ENCODE measurements at places on chromosomes 5 and 9. TPM values are rescaled to one million over a fixed set of nuclear protein-coding genes. Genes with fewer than 3 reads are reported as not detected.
A peak's percentile ranks its signal among the peaks of the same experiment; 100 is the strongest.

- DNase-seq, result no peak
Measured at GRCh38 chr9:35519692-35520363, 29.9 kb downstream of the RUSC2 start.

DNA sequence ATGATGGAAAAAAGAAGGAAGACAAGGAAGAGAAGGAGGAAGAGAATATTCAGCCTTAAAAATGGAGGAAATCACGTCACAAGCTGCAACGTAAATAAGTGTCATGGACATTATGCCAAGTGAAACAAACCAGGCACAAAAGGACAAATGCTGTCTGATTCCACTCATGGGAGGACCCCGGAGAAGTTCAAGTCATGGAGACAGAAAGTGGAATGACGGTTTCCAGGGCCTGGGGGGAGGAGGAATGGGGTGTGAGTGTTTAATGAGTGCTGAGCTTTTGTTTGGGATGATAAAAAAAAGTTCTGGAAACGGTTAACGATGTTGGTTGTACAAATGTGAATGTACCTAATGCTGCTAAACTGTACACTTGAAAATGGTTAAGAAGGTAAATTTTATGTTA lies 439.5 kb downstream of the GADD45G start:
- DNase-seq, result no peak

- DNase-seq, result no peak
Measured at GRCh38 chr5:77847814-77848290, 71.7 kb upstream of the TBCA start.

DNA sequence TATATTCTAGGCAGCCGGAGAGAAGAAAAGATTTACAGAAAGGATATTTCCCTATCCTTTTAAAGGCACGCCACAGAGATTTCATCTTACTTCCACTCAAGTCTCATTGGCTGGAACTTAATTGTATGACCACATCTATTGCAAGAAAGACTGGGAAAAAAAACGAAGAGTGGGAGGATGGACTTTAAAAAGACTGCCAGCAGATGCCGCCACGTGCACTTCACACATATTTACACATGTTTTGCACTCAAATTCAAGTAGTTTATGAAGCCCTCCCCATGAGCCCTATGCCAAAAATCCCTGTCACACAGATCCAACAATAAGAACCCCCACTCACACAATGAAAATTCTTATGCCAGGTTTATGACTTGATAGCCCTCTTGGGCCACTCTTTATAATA lies 138.5 kb upstream of the TYRP1 start:
- no peak for DNase-seq

DNA sequence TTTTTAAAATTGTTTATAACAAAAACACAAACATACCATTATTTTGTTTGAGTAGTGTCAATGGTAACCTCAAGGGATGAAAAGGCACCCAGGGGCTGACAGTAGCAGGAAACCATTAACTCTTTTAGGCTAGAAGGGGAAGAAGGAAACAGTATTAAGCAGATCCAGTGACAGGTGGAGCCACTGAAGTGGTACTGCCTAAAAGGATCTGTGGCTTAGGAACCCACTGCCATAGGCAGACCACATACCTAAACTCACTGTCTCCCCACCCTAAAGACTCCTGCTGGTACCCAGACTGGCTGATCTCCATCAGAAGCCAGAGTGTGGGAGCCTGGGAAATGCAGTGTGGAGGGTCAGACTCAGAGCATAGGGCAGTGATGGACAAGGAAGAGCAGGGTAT lies 13.5 kb downstream of the RLN1 start:
- no peak for DNase-seq

DNA sequence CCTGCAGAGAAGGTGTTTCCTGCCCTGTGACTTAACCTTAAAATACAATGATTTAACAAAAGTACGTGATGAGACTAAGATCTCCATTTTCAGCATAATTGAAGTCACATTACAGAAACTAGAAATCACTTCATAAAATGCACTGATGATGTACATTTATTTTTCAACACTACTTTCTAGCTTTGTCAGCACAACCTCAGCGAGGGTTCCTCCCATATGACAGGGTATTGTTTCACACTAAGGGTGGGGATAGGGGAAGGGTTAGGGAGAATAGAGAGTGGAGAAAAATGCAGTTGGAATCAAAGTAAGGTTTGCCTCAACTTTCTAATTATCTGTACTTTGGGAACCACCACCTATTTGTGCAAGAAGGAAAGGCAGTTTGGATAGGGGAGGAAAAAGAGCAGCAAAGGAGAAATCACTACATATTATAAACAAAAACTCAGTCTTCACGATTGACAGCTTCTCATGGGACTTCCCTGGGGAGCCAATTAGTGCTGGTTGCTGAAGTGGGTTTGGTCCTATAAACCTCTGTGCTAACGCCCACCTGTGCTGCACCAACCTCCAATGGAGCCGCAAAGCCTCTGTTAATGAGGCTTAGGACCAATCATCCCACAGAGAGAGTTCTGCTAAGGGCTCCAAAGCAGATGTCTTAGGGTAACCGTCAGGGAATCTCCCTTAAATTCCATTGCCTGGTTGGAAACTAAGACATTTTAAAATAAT lies 369.2 kb upstream of the PDE4D start:
- no peak for DNase-seq

GRCh38 chr5:114361724-114362196 lies at the start of gene KCNN2:
KCNN2 (plus strand) TSS chr5:114362070; CDS start chr5:114362140, 70 bp downstream.
- DNase-seq, result peak; percentile 83

GRCh38 chr5:135162661-135163265 lies 128.7 kb upstream of the PITX1 start:
- no peak for DNase-seq

GRCh38 chr5:33721491-33722200 lies 170.1 kb downstream of the ADAMTS12 start:
- no peak for DNase-seq

- DNase-seq, result peak; percentile 88
Measured at GRCh38 chr9:137277329-137278041, at the start of gene TOR4A. TOR4A (plus strand) TSS chr9:137277726; CDS start chr9:137278690, 964 bp downstream.

GRCh38 chr9:76419782-76420380 lies 25.7 kb upstream of the RFK start:
- DNase-seq, result no peak

GRCh38 chr9:20319641-20320337 lies 302.5 kb downstream of the MLLT3 start:
- DNase-seq, result no peak

GRCh38 chr9:121075251-121076036 lies 689 bp downstream of the CNTRL start:
- DNase-seq, result no peak

DNA sequence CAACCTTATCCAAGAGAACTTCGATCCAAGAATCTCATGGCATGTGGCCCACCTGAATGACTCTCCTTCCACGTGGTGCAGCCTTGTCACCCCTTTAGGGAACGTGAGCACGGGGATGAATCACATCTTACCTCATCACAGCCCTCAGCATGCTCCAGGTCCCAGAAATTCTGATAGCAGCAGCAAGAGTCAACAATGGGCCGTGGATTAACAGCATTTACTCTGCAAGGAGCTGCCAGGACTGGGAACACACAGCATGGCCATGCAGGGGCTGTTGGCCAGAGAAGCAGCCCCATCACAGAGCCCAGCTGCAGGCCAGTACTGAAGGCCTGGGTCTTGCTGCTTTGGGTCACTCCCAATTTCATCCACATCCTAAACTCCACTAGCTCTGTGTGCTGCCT lies 150.4 kb downstream of the C5orf15 start:
- peak; percentile 56 for DNase-seq

- no peak for DNase-seq
Measured at GRCh38 chr9:89740722-89741121, 135.9 kb downstream of the GADD45G start.

DNA sequence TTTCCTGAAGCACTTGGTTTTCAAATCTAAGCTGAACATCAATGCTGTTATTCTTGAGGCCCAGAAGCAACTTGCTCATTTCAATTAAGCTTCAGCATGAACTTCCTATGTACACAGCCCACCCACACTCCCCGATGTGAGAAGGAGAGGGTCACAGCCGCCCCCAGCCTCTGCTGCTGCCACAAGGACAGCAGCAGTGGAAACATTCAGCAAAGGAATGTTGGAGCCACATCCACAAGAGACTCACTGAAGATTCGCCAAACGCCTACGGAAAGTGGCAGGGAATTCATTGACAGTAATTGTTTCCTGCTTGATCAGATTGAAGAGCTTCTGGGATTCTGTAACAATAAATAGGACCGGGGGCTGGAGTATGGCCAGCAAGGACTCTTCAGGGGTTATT lies 2.9 kb downstream of the TGFBI start:
- no peak for DNase-seq

DNA sequence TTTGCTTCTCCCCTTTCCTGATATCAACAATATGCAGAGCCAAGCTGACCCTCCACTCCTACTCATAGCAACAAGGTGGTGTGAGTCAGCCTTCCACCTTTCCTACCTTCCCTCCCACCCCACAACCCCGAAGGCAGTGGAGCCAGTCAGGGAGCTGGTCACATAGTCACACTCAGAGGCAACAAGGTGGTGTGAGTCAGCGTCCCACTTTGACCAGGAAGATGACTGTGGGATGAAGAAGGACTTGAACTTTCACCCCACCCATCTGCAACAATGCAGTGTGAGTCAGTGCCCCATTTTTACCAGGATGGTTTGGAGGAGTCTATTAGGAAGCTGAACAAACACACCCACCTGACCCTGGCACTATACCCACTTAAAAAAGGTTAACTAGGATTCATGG lies 30.1 kb upstream of the ZNF782 start:
- DNase-seq, result no peak

- DNase-seq, result peak; percentile 12
Measured at GRCh38 chr5:1300581-1301083, 5.8 kb upstream of the TERT start.

DNA sequence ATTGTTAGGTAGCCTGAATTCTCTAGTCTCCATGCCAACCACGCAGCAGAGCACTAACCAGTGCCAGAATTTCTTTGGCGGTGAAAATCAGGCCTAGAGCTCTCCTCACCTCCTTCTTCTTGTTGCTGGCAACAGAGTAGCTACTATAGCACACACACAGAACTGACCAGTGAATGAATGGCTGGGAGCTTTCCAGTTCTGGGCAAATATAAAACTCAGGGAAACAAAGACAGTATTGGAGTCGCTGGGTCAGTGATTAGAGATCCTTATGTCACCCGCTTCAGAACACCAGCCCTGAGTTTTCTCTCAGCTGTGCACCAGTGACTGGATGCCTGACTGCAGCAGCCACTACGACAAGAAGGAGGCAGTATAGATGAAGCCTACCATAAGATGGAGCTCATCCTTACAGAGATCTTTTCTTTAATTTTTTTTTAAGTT lies 26.9 kb upstream of the FEM1C start:
- no peak for DNase-seq

DNA sequence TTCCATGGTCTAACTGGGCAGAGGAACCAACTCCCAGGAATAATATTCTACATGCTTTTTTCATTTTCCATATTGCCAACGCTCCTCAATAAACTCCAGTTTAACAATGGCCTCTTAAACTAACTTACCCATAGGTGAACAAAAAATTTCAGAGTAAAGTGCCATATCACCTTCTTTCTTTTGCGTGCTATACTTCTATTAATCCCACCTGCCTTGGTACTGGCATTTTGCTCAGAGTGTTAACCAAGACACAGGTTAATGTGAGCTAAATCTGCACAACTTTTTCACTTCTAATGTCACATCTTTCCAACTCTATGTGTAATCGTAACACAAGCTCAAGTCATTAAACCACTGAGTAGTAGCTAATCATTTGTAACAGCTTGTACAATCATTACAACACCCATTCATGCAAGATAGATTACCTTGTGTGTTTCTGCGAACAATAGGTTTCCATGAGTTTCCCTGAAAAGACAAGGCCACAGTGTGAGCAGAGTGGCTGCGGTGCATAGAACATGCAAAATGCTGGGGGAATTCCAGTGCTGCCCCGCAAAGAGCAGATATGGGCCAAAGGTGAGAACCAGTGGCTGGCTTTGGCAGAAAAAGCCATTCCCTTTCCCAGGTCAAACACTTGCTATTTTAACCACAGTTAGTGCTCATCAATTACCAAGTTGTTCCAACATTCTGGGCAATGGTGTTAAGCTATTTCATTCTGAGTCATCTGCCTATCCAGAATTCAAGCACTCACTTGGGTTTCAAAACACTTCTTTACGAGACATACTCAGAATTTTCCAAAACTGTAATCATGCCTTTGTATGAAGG lies 42.8 kb downstream of the TIMD4 start:
- no peak for DNase-seq

DNA sequence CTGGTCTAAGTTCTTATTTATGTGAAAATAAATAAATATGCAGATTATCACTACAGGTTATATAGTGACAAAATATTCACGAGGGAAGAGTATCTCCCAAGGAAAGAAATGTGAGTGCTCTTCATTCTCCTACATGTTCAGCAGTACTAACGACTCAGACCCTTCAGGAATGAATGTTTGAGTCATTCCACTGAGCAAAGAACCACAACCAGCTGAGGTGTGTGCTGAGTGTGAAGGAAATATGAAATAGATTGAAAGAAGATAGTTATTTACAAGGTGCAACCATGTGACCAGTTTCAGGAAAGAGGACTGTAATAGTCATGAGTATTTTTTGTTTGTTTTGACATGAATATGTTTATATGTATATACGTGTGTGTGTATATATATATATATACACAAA lies 228.7 kb downstream of the TUSC1 start:
- no peak for DNase-seq

DNA sequence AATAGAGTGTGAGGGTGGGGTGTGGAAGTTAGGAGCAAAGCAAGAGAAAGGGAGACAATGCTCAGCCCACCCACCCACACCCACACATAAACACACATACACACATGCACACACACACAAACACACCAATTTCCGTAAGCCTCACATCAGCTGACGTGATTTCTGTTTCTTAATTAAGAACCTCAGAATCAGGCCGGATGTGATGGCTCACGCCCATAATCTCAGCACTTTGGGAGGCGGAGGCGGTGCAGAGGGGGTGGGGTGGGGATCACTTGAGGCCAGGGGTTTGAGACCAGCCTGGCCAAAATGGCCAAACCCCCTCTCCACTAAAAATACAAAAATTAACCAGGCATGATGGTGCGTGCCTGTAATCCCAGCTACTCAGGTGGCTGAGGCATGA lies 26.4 kb upstream of the PIK3R1 start:
- no peak for DNase-seq

DNA sequence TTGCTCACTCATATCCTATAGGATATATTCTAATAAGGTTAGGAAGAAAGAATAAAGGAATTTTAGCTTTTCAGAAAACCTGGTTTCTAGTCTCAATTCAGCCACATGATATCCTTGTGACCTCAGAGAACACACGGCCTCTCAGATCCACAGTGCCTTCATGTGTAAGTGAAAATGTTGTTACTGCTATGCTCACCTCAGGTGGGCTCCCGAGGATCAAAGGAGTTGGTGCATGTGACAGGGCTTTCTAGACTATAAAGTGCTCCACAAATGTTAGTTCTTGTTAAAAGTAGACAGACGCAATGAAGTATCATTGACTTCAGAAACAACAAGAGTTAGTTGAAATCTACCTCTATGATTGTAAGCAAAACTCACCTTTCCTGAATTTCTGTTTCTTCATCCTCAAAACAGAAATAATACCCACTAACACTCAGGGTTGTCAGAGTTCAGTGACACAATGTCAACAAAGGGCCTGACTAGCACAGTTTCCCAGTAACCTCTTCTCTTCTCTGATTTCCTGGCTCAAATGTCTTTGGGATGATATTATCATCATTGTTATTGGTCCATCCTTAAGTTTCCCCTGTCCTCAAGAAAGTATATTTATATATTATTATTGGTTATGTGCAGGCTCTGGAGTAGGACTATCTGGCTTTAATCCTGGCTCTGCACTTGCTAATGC lies 36.0 kb upstream of the MAN2A1 start:
- DNase-seq, result no peak

NFIB gene
- total RNA-seq, result 110 TPM

MYOZ3 gene
- 6.2 TPM for total RNA-seq

SURF2 gene
- total RNA-seq, result 17.4 TPM

SPRY4 gene
- total RNA-seq, result 10.2 TPM

BHMT2 gene
- 7.9 TPM for total RNA-seq

RAB3C gene
- 1.2 TPM for total RNA-seq

ARSI gene
- total RNA-seq, result 0.16 TPM

PDCD1LG2 gene
- total RNA-seq, result 2.0 TPM
